ENCODE measurements at places on chromosomes 3 and 15.

DNA sequence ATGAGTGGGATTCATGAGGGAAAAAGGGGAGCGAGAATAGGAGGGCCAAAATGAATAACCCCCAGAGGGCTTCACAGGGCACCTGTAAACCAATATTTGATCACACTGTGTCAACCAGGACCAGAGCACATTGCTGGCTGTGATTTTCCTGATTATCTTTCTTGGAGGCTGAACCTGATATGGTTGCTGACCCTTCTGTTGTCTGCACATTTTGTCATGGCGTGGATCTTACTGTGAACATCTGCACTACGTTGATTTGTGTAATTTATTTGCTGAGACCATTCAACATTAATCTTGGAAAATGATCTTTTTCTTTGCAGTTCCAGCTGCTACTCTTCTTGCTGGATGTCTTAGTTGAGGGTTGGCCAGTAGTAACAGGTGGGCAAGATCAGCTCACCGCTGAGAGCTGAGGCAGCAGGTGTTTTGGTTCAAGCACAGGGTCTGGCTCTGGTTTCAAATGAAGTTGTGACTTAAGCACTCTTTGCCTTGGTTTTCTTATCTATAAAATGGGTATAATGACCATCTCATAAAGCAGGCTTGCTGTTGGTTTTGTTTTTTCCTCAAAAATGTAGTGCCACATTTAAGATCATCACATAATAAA, 61.2 kb downstream of the ARHGEF26 start:
- no peak for DNase-seq

- DNase-seq: no peak
These were observed at the start of gene KCNMB3 for GRCh38 chr3:179250803-179251476. Gene KCNMB3 (minus strand): TSS chr3:179251114. CDS start chr3:179250990, 124 bp downstream.

GRCh38 chr3:123096731-123097130, 29.9 kb downstream of the PDIA5 start:
- DNase-seq: no peak

GRCh38 chr15:66966256-66966655, 99.1 kb upstream of the SMAD3 start:
- DNase-seq: no peak

DNA sequence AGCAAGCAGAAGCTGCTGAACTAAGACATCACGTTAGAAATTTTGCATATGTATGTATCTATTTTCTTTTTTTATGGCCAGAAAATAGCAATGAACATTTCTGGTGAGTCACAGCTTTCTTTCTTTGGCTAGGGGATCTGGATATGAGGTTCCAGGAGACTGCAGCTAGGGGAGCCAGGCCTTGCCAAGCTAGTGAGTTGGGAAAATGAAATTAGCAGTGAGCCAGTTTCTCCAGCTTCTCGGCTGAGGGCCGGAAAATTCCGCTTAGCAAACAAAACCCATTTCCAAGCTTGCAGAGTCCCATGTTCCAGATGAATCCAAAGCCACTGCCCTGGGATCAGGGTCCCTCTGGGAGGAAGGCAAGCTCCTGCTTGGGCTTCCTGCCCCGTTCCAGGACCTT, 137.6 kb downstream of the SRGAP3 start:
- DNase-seq: no peak

GRCh38 chr3:41579861-41580260, 380.6 kb downstream of the CTNNB1 start:
- DNase-seq: no peak

- no peak for DNase-seq
These were observed 1762.5 kb downstream of the SI start for GRCh38 chr3:163315786-163316185.

DNA sequence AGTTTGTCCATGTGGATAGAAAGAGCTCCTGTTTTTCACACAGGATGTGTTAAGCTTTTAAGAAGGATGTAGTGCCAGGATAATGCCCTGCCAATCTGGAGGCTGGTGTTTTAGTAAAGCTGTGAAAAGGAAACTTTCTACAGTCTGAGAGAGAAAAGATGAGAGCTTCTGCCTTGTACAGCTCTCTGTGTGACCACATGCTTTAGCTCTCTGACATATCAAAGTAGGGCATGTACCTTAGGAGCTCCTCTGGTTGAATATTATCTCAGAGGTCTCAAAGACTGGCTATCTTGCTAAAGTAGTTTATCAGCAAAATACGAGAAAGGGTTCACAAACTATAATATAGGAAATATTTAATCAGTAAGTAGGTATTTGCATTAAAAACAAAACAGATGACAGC, 30.4 kb downstream of the CDIN1 start:
- no peak for DNase-seq

- DNase-seq: no peak
These were observed 415.2 kb downstream of the RAP2B start for GRCh38 chr3:153577059-153577736.

- no peak for DNase-seq
These were observed 11.6 kb downstream of the FSIP1 start for GRCh38 chr15:39770748-39771689.

DNA sequence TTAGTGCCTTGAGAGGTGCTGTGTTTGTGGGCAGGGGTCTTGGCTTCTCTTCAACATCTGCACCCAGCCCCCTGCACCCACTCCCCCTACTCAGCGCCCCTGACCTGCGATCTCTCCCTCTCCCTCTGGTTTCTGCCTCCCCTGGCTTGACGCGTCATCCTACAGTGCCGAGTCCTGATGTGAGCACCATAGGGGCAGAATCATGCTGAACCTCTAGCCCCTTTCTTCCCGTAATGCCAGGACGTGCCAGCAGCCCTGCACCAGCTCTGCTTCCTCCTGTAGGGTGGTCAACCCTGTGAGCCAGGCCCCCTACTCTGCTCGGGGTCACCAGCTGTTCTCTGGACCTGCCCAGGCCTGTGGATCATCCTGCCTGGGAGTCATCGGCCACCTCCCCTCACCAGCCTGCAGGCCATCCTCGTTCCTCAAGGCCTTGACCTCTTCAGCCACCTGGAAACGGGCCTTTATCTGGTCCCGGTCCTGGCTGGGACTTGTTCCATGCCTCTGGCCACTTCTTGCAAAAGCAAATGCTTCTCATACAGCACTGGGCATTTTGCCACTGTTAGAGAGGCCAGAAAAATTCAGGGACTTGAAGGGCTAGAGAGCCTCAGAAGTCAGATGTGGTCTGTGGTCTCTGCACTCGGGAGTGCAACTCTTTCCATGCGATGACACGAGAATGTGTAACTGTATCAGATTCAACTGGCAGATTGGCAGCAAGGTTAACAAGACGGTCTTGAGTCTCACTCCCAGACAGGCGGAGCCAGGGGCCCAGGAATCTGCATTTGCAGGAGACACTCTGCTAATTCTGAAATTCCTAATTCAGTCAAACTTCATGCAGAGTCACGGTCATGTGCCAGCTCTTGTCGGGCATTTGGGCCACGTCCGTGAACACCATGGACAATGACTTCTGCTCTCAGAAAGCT, 16.7 kb upstream of the KLF15 start:
- DNase-seq: no peak

GRCh38 chr3:69210068-69210730, 87.8 kb upstream of the LMOD3 start:
- no peak for DNase-seq

GRCh38 chr3:148999806-149000205, 8.5 kb downstream of the GYG1 start:
- DNase-seq: no peak

DNA sequence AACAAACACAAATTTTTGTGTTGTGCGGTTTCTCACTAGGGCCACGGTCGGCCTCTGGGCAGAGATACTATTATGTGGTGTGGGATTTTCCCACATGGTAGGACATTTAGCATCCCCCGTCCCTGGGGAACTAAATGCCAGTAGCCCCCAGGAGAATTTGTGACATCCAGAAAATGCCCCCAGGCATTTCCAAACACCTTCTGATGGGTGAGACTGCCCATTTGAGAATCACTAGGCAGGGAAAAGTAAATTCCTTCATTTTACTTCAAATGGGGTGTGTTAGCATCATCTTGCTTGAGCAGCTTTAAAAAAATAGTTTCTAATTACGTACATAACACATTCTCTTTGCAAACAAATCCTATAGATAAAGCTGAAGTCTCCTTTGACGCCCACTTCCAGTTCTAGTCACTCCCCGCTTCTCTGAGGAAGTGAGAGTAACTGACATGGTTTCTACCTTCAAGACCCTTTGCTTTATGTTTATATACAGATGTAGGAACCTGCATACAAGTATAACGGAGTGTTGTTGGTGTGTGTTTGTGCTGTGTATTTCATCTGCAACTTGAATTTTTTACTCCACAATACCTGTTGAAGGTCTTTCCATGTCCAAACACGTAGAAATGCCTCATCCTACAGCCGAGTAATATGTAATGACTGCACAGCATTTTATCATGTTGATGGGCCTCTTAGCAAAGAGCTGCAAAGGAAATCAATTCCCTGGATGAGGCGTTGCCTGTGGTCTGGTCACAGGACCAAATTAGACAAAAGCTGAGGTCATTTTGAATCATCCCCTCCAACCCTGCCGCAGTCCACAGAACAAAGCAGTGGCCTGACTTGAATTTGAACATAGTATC, 31.4 kb upstream of the ZBTB38 start:
- DNase-seq: no peak

GRCh38 chr3:94171954-94172353, 109.1 kb downstream of the NSUN3 start:
- no peak for DNase-seq

DNA sequence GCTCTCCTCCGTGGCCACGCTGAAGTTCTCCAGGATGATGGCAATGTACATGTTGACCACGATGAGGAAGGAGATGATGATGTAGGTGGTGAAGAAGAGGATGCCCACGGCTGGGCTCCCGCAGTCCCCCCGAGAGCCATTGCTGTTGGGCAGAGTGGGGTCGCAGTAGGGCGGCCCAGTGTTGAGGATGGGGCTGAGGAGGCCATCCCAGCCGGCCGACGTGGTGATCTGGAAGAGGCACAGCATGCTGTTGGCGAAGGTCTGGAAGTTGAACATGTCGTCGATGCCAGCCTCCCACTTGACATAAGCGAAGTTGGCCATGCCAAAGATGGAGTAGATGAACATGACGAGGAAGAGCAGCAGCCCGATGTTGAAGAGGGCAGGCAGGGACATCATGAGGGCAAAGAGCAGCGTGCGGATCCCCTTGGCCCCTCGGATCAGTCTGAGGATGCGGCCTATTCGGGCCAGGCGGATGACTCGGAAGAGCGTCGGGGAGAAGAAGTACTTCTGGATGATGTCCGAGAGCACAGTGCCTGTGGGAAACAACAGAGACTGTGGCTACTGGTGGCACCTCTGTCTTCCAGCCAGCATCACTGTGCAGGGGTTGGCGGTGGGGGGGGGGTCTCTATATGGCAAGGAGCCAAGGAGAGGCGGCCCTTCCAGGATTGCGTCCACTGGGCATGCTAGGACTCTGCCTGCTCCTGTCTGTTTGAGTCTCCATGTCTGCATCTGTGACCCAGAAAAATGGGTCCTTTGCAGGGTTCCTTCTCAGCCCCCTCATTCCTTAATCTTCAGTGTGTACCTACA, 55.1 kb downstream of the EXOG start:
- DNase-seq: no peak

GRCh38 chr3:152296971-152297370, 28.2 kb downstream of the MBNL1 start:
- DNase-seq: no peak

GRCh38 chr15:27561816-27562215, 537.3 kb downstream of the OCA2 start:
- no peak for DNase-seq

DNA sequence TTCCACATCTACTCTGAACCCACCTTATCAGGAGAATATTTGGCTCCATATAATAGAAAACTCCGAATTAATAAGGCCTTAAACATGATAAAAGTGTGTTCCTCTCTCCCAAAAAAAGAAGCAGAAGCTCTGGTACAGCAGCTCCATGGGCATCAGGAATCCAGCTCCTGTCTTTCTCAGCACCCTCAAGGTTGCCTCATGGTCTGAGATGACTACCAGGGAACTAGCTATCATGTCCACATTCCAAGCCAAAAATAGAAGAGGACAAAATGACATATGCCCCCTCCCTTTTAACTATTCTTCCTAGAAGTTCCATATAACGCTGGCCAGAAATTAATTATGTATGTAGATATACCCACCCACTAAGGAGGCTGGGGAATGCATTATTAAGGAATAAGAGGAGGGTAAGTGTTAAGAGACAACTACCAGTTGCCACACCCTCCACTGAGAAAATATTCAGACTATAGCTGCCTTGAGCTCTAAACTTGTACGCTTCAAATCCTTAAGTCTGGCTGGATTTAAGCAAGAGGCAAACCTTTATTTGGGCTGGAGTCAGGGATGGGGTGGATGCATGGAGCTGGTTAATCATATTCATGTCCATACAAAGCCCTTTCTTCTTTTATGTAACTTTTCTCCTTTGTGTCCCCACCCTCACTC, 35.8 kb upstream of the CTDSPL start:
- no peak for DNase-seq
